GM12878 (cell line): ENCODE measurements at places on chromosomes 13 and 19. TPM values are rescaled to one million over a fixed set of nuclear protein-coding genes. Genes with fewer than 3 reads are reported as not detected.
A peak's percentile ranks its signal among the peaks of the same experiment; 100 is the strongest.

- no peaks in the 10 kb centered on the region; the same call in 1 of the 2 replicates for H3K27me3 ChIP-seq
- no peak overlapping the region for H3K4me3 ChIP-seq
- no peak for DNase-seq
- no peaks in the 10 kb centered on the region for H3K4me1 ChIP-seq
- no peaks in the 10 kb centered on the region for H3K36me3 ChIP-seq
Observed at GRCh38 chr13:113358653-113359190, 5.2 kb downstream of the GRTP1 start.

GRCh38 chr19:2329501-2329916 is 1.0 kb downstream of the SPPL2B start:
- no peak for DNase-seq
- peak overlapping the region; percentile 90 for H3K4me3 ChIP-seq
- H3K4me1 ChIP-seq: peaks cover 29% of the 10 kb centered on the region
- H3K27ac ChIP-seq: 0 out of 2 replicates have a peak overlapping the region, but pooled peaks have one; percentile 76

DNA sequence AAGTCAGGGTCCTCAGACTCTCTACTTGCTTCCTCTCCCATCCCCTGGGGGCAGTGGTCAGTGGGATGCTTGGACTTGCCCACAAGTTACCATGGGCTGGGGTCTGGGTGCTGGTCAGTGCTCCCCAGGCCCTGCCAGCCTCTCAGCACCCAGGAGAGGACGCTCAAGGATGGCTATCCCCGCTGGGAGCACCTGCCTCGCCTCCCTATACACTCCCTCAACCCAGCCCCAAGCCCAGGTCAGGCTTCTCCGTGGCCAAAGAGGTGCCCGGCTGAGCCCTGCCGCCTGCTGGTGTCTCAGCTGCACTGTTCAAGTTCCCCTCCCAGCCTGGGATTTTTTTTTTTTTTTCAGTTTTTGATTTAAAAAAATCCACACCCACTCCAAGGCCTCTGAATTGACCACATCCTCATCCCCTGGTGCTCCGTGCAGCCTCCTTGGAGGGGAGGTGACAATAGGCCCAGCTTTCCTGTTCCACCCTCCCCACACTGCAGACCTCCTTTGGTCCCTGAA is 10.8 kb downstream of the F2RL3 start:
- no peaks in the 10 kb centered on the region for H3K27me3 ChIP-seq
- H3K27ac ChIP-seq: no peak overlapping the region
- no peak overlapping the region for H3K4me3 ChIP-seq
- peaks cover 26% of the 10 kb centered on the region for H3K4me1 ChIP-seq
- no peak for DNase-seq

GRCh38 chr13:31433207-31433606 is 233.4 kb downstream of the B3GLCT start:
- H3K4me3 ChIP-seq: no peak overlapping the region
- no peak for DNase-seq
- H3K27ac ChIP-seq: no peak overlapping the region

GRCh38 chr13:89959074-89959473 is 1388.4 kb upstream of the MIR17HG start:
- no peak overlapping the region for H3K27ac ChIP-seq
- H3K4me3 ChIP-seq: no peak overlapping the region
- no peaks in the 10 kb centered on the region for H3K4me1 ChIP-seq
- no peaks in the 10 kb centered on the region for H3K27me3 ChIP-seq

- no peak for DNase-seq
- H3K4me1 ChIP-seq: no peaks in the 10 kb centered on the region
- H3K27ac ChIP-seq: no peak overlapping the region
- H3K4me3 ChIP-seq: no peak overlapping the region
Observed at GRCh38 chr19:4687396-4687795, 17.3 kb upstream of the MYDGF start.

The SIAH3 gene
- not detected in 2 replicates for total RNA-seq

DNA sequence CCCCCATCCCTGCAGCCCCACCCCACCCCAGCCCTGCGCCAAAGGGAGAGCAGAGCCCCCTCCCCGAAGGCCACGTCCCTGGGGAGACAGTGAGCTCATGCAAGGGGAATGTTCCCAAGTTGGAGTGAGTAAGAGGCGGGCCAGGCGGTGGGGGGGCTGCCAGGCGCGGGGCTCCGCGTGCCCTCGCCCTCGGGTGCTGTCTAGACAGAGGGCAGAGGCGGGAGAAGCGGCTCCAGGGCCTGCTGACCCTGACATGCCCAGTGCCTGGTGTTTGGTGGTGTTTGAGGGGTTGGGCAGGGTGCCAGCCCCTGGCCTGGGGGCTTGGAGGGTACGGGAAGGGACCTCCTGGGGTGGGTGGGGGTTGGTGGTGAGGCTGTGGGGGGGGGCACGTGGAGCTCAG is 1.0 kb downstream of the FSTL3 start:
- no peaks in the 10 kb centered on the region for H3K36me3 ChIP-seq
- DNase-seq: no peak
- peaks cover 22% of the 10 kb centered on the region for H3K4me1 ChIP-seq
- no peak overlapping the region for H3K27ac ChIP-seq
- H3K27me3 ChIP-seq: no peaks in the 10 kb centered on the region

- H3K27me3 ChIP-seq: no peaks in the 10 kb centered on the region
- H3K36me3 ChIP-seq: peaks cover 4% of the 10 kb centered on the region
- DNase-seq: no peak
- peaks cover 34% of the 10 kb centered on the region for H3K4me1 ChIP-seq
- no peak overlapping the region; the same call in 1 of the 2 replicates for H3K27ac ChIP-seq
Observed at GRCh38 chr19:8000298-8001038, 5.0 kb downstream of the ELAVL1 start.

The CD209 gene
- total RNA-seq: 0.16 and 0.21 TPM in 2 replicates

- H3K4me1 ChIP-seq: no peaks in the 10 kb centered on the region
- H3K4me3 ChIP-seq: no peak overlapping the region
- no peak for DNase-seq
- no peaks in the 10 kb centered on the region for H3K27me3 ChIP-seq
- H3K36me3 ChIP-seq: no peaks in the 10 kb centered on the region
- no peak overlapping the region for H3K27ac ChIP-seq
Observed at GRCh38 chr19:3320354-3320670, 46.1 kb upstream of the NFIC start.

The TEAD2 gene
- total RNA-seq: 0.11 and 0.26 TPM in 2 replicates

GRCh38 chr13:46698014-46698413 is 98.9 kb downstream of the ESD start:
- no peak overlapping the region for H3K27ac ChIP-seq
- no peaks in the 10 kb centered on the region for H3K4me1 ChIP-seq
- H3K27me3 ChIP-seq: no peaks in the 10 kb centered on the region
- no peak overlapping the region for H3K4me3 ChIP-seq
- H3K36me3 ChIP-seq: peaks cover 11% of the 10 kb centered on the region

DNA sequence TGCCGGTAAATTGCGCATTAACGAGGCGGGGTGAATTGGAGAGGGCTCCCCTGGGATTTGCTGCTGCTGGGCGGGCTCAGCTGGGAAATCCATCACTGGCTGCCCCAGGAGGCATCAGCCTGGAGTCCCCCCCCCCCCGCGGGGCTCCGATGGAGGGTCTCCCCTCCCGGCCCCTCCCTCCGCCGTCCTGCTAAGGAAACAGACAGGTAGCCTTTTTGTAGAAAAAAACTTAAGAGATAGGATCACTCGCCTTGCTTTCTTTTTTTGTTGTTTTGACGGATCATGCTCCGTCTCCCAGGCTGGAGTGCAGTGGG is 6.8 kb downstream of the TLE6 start:
- no peak for DNase-seq
- H3K36me3 ChIP-seq: no peaks in the 10 kb centered on the region
- H3K27ac ChIP-seq: no peak overlapping the region

The KCTD15 gene
- 0.11 TPM in 1 of 2 replicates, not detected in the other for total RNA-seq

GRCh38 chr19:39430675-39431593 is 4.8 kb downstream of the RPS16 start:
- H3K36me3 ChIP-seq: peaks cover 15% of the 10 kb centered on the region
- no peak for DNase-seq
- H3K4me3 ChIP-seq: no peak overlapping the region; the same call in 1 of the 2 replicates
- peaks cover 36% of the 10 kb centered on the region for H3K4me1 ChIP-seq
- peak overlapping the region; percentile 92 for H3K27ac ChIP-seq
- no peaks in the 10 kb centered on the region for H3K27me3 ChIP-seq

The CEACAM16 gene
- total RNA-seq: not detected in 2 replicates

- no peak overlapping the region for H3K27ac ChIP-seq
- peaks cover 4% of the 10 kb centered on the region; the same call in 1 of the 2 replicates for H3K36me3 ChIP-seq
- H3K27me3 ChIP-seq: no peaks in the 10 kb centered on the region
- DNase-seq: no peak
- peaks cover 24% of the 10 kb centered on the region for H3K4me1 ChIP-seq
Observed at GRCh38 chr13:112871742-112872141, 97.3 kb upstream of the MCF2L start.

GRCh38 chr13:40570930-40571329 is 95.5 kb downstream of the FOXO1 start:
- no peak for DNase-seq
- no peaks in the 10 kb centered on the region for H3K36me3 ChIP-seq
- H3K4me3 ChIP-seq: no peak overlapping the region

The DLL3 gene
- total RNA-seq: 0.93 and 1.3 TPM in 2 replicates

DNA sequence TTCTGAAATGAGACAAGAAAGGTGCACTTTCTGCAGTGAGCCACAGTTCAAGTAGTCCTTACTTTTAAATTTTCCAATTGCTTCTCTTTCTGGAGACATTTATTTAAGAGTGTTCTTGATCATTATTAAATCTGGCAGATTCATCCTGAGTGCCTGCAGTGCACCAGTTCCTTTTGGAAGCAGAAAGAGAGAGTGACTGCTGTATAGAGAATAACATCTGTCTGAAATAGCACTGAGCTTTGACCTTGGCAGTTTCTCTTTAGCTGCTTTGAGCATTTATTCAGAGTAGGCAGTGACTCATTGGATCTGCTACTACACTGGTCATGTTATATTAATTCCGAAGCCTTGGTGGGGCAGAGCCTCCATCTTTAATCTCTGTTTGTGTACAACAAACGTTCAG is 1373.7 kb downstream of the PCDH9 start:
- no peaks in the 10 kb centered on the region for H3K27me3 ChIP-seq
- H3K4me3 ChIP-seq: no peak overlapping the region
- H3K4me1 ChIP-seq: no peaks in the 10 kb centered on the region
- DNase-seq: no peak
- H3K27ac ChIP-seq: no peak overlapping the region

DNA sequence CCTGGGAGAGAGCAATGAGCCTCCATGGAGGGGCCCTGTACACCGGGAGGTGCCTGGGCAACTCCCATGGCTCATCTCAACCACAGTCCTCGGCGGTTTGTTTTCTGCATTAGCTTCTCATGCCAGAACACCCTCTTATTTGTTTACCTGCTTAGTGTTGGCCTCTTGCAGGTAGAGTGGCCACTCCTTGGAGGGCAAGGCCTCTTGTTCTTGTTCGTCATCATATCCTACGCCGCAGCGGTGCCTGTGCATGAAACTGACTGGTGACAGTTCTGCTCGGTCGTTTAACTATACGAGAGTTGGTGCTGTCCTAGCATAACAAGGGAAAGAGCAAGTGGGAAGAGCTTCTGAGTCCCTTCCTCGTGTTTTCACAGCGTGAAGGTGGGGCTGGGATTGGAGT is 40.5 kb upstream of the RNF113B start:
- no peak for DNase-seq
- no peak overlapping the region for H3K4me3 ChIP-seq
- H3K36me3 ChIP-seq: no peaks in the 10 kb centered on the region
- H3K4me1 ChIP-seq: no peaks in the 10 kb centered on the region
- no peaks in the 10 kb centered on the region for H3K27me3 ChIP-seq

The ACER1 gene
- total RNA-seq: not detected in 2 replicates

GRCh38 chr19:32171719-32172151 is 173.7 kb upstream of the ZNF507 start:
- H3K36me3 ChIP-seq: no peaks in the 10 kb centered on the region
- no peak overlapping the region for H3K4me3 ChIP-seq
- no peaks in the 10 kb centered on the region for H3K4me1 ChIP-seq
- H3K27ac ChIP-seq: no peak overlapping the region

DNA sequence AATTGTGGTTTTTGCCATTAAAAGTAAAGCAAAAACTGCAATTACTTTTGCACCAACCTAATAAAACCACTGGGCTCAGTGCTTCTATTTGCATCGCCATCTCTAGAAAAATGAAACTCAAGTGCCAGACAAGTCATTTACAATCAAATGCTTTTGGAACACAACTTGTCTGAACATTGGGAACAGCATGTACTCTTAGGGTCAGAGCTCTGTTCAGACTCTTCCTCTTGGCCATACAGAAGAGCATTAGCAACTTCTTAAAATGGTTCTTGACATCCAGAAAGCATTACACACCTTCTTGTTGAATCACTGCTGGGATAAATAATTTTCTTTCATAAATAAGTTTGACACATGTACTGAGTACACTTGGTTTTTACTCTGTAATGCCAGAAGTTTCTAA is 272.5 kb downstream of the DCLK1 start:
- DNase-seq: no peak
- no peak overlapping the region for H3K4me3 ChIP-seq
- no peaks in the 10 kb centered on the region for H3K36me3 ChIP-seq
- no peaks in the 10 kb centered on the region for H3K27me3 ChIP-seq
- H3K27ac ChIP-seq: no peak overlapping the region

DNA sequence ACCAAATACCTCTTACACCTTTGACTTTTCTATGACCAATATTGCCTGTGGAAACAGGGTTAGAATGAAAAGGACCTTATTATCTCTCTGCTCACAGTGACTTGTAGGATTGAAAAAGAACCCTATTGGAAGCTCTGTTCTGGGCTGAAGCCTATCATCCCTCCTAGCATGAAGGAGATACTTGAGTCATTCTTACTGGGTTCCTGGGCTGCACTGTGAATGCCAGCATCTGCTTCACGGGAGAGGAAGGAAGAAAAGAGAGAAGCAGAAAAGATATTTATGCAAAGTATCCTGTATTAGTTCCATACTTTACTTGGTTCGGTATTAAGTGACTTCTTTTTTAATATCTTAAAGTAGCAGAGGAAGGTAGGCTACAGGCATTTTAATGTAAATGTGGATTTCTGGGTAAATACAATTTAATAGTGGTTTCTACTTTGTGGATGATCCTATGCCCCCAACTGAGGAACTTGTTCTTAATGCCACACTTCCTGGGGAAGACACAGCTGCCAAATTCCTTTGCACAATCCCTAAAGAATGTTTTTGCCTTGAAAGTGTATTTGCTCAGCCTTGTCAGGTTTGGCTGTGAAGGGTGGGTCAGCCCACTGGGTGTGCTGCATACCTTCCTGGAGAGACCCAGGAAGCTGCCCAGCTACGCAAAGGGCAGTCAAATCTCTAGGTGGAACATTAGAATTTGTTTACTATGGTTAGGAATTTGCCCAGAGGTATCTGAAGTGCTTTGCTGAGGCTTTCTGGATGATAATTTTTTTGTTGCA is 13.7 kb upstream of the SCEL start:
- 0 out of 2 replicates have a peak, but pooled peaks cover 7% of the 10 kb centered on the region for H3K4me1 ChIP-seq
- H3K27me3 ChIP-seq: no peaks in the 10 kb centered on the region
- no peak for DNase-seq
- H3K36me3 ChIP-seq: no peaks in the 10 kb centered on the region

DNA sequence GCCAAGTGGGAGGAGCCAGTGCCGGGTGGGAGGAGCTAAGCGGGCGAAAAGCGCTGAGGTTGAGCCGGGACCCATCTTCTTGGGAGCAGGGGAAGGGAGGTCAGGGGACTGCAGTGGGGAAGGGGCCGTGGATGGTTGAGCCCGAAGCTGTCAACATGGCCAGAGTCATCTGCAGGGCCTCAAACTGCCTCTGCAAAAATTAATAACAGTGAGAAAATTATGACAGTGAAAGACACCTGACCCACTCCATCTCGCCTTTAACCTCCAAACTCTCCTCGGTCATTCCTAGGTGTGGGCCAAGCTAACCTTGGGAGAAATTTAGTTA is 30.1 kb downstream of the ZNF557 start:
- no peak for DNase-seq
- peaks cover 9% of the 10 kb centered on the region for H3K4me1 ChIP-seq
- no peaks in the 10 kb centered on the region for H3K36me3 ChIP-seq
- H3K4me3 ChIP-seq: peak overlapping the region; percentile 76
- H3K27ac ChIP-seq: peak overlapping the region; percentile 75

The SLC7A10 gene
- not detected in 2 replicates for total RNA-seq
